ENCODE measurements at places on chromosomes 2 and 18. TPM values are rescaled to one million over a fixed set of nuclear protein-coding genes. Genes with fewer than 3 reads are reported as not detected.

Gene L3MBTL4
- polyA plus RNA-seq, result 1.5 TPM

Gene CYB5A
- polyA plus RNA-seq, result 38.0 TPM

Gene BMP10
- polyA plus RNA-seq, result not detected

Gene NMUR1
- not detected for polyA plus RNA-seq

Gene ERFE
- 9.9 TPM for polyA plus RNA-seq
